Endothelial cell (in vitro differentiated cells): ENCODE measurements at places on chromosomes 1 and 21.

DNA sequence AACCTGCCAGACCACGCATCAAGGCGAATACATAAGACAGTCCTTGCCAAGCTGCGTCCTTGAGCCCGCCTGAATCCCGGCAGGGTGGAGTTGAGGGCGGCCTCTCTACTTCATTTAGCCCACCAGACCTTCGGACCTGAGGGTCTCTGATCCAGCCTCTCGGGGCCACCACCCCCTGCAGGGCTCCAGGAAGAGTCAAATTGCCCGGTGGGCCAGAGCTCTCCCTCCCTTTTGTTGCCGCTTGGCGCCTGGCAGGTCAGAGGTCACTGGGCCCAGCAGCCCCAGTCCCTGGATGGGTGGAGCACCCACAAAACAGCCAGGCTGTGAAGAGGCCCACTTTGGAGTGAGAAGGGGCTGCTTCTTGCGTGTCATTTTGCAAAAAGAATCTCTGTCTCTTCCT is 9.0 kb downstream of the GNG4 start:
- no peak for DNase-seq
- no peaks in the 10 kb centered on the region for H3K36me3 ChIP-seq

DNA sequence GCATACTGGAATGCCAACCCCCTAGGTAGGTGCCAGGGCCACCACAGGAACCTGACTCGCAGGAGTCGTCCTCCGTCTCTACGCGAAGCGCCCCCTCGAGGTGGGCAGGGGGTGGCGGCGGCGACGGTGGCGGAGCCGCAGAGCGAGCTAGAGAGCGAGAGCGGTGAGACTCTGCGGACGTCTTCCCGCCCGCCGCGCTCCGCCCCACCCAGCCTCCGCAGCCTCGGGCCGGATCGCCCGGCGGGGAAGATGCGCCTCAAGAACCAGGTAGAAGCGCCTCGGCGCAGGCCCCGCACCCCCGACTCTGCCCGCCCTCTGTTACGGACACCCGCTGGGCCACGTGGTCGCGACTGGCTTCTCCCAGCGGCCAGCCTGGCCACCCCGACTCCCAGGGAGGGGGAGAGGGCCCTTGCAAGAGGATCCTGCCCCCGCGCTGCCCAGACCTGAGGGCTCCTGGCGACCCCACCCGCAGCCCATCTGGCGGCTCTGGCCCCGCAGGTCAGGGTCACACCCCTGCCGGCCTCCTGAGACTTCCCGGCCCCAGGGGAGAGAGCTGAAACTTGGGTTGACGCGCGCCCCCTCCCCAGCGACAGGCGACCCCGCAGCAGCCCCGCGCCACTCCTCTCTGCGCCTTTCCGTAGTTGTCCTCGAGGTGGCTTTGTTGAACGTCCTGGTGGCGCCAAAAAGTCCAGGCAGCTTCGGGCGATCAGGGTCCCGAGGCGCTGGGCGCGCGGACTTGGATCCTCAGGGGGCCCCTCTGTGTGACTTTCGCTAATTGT is 24.4 kb upstream of the AGBL4 start:
- no peak overlapping the region for H3K27ac ChIP-seq
- H3K4me1 ChIP-seq, result peaks cover 9% of the 10 kb centered on the region
- DNase-seq, result peak; percentile 76
- peaks cover 6% of the 10 kb centered on the region for H3K27me3 ChIP-seq

GRCh38 chr1:1665815-1666251 is 7.0 kb upstream of the CDK11B start:
- H3K27me3 ChIP-seq, result peaks cover 3% of the 10 kb centered on the region
- DNase-seq, result peak; percentile 73
- H3K27ac ChIP-seq, result no peak overlapping the region
- no peak overlapping the region for H3K4me3 ChIP-seq

GRCh38 chr1:114509596-114510273 is 1.3 kb downstream of the TRIM33 start:
- H3K4me3 ChIP-seq, result peak overlapping the region; percentile 95
- H3K27me3 ChIP-seq, result peaks cover 8% of the 10 kb centered on the region
- H3K27ac ChIP-seq, result peak overlapping the region; percentile 82
- H3K36me3 ChIP-seq, result peaks cover 12% of the 10 kb centered on the region
- DNase-seq, result no peak

GRCh38 chr1:17671741-17672140 is 83.4 kb upstream of the ACTL8 start:
- H3K36me3 ChIP-seq, result no peaks in the 10 kb centered on the region
- H3K4me1 ChIP-seq, result no peaks in the 10 kb centered on the region
- H3K27ac ChIP-seq, result no peak overlapping the region
- peaks cover 9% of the 10 kb centered on the region for H3K27me3 ChIP-seq
- H3K4me3 ChIP-seq, result no peak overlapping the region

DNA sequence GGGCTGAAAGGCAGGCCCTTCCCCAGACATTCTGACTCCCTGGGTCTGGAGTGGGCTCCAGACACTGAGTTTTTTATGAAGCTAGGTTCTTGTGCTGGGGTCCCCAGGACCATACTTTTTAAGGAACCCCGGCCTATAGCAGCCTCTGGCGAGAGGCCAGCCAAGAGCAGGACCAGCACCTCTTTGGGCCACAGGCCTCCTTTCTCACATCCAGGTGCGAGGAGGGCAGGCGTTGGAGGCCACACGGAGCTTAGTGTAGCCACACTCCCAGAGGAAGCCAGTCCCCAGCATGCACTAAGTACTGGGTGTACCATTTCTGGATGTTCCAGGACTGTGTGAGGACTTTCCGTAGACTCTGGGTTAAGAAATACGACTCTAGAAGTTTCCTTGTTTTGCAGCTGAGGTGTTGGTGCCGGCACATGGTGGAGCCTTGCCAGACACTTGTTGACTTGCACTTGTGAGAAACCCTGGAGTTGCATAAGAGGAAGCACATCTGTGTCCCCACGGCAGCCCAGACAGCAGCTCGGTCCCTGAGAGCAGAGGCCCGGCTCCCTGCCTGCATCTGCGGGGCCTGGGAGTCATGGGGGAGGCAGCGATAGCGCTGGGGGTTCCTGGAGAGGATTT is 122.2 kb upstream of the VAMP3 start:
- H3K4me3 ChIP-seq, result no peak overlapping the region
- no peaks in the 10 kb centered on the region for H3K4me1 ChIP-seq
- no peak overlapping the region for H3K27ac ChIP-seq

GRCh38 chr1:50343323-50343722 is 79.9 kb downstream of the DMRTA2 start:
- no peaks in the 10 kb centered on the region for H3K36me3 ChIP-seq
- no peak for DNase-seq
- peaks cover 4% of the 10 kb centered on the region for H3K27me3 ChIP-seq

- H3K27me3 ChIP-seq, result no peaks in the 10 kb centered on the region
- H3K4me1 ChIP-seq, result no peaks in the 10 kb centered on the region
- no peak overlapping the region for H3K27ac ChIP-seq
- H3K36me3 ChIP-seq, result peaks cover 10% of the 10 kb centered on the region
Observed at GRCh38 chr1:26189751-26190275, 589 bp upstream of the CATSPER4 start.

DNA sequence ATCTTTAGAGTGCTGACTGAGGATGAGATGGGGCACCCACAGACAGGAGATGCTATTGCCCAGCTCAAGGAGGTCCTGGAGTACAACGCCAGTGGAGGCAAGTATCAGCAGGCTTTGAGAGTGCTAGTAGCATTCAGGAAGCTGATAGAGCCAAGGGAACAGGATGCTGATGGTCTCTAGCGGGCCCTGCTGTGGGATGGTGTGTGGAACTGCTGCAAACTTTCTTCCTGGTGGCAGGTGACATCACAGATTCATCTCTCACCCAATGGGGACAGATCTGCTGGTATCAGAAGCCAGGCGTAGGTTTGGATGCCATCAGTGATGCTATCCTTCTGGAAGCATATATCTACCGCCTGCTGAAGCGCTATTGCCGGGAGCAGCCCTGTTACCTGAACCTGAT is 609.8 kb upstream of the NCAM2 start:
- no peak overlapping the region for H3K4me3 ChIP-seq
- H3K4me1 ChIP-seq, result no peaks in the 10 kb centered on the region
- no peak overlapping the region for H3K27ac ChIP-seq
- no peaks in the 10 kb centered on the region for H3K27me3 ChIP-seq
- H3K36me3 ChIP-seq, result no peaks in the 10 kb centered on the region

DNA sequence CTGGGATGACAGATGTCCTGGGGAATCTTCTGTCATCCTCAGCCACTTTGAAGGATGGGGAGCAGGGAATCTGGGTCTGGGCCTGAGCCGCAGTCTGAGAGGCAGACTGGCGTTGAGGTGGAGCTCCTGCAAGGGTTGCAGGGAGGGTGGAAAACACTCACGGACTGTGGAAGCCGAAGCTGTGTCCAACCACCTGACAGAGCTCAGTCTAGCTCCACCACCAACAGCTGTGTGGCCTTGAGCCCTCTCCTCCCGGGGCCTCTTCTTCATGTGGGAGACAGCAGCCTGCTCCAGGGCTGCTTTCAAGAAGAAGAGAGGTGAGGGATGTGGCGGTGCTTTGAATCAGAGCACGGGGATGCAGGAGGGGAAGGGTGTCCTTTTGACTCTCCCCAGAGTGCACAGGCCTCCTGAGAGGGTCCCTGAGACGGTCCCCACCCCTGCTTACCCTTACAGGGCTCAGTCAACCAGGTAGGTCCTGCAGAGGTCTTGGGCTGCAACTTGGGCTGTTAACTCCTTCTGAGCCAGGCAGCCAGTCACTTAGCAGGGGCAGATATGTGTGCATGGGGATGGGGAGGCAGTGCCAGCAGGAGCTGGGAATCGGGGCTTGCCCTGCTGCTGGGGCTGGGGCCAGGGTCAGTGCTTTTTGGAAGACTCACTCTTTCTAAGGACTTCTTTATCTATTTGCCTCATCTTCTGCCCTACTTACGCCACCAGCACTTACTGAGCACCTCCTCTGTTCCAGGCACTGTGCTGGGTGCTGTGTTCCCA is 216.3 kb downstream of the PTPRU start:
- no peak overlapping the region for H3K27ac ChIP-seq
- no peak for DNase-seq
- no peaks in the 10 kb centered on the region for H3K36me3 ChIP-seq
- peaks cover 2% of the 10 kb centered on the region for H3K4me1 ChIP-seq
- peaks cover 9% of the 10 kb centered on the region for H3K27me3 ChIP-seq

GRCh38 chr1:50066806-50067205 is 41.9 kb upstream of the ELAVL4 start:
- no peaks in the 10 kb centered on the region for H3K27me3 ChIP-seq
- H3K4me1 ChIP-seq, result no peaks in the 10 kb centered on the region
- DNase-seq, result no peak
- H3K27ac ChIP-seq, result no peak overlapping the region
- no peak overlapping the region for H3K4me3 ChIP-seq
- H3K36me3 ChIP-seq, result no peaks in the 10 kb centered on the region

DNA sequence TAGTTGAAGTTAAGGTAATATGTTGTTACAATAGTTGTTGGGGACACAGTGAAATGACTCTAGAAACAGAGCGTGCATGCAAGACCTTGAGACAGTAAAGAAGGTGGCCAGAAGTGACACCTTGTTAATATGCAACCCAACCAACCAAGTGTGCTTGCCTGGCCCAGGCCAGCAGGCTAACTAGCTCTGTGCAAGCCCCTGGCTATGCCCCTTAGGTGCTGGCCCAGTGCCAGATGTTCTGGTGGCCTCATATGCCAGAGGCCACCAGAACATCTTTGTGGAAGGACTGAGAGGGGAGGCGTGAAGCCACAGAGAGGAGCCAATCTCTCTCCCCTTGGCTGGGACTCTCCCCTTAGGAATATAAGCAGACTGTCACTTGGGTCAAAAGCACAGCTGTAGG is 111.2 kb upstream of the JUN start:
- H3K4me1 ChIP-seq, result peaks cover 53% of the 10 kb centered on the region
- H3K27ac ChIP-seq, result no peak overlapping the region
- no peak for DNase-seq
- no peaks in the 10 kb centered on the region for H3K36me3 ChIP-seq
- H3K27me3 ChIP-seq, result no peaks in the 10 kb centered on the region
- H3K4me3 ChIP-seq, result no peak overlapping the region

GRCh38 chr1:229033480-229033879 is 237.4 kb upstream of the RAB4A start:
- H3K36me3 ChIP-seq, result no peaks in the 10 kb centered on the region
- H3K27me3 ChIP-seq, result peaks cover 2% of the 10 kb centered on the region
- peaks cover 21% of the 10 kb centered on the region for H3K4me1 ChIP-seq
- DNase-seq, result no peak
- H3K4me3 ChIP-seq, result no peak overlapping the region

DNA sequence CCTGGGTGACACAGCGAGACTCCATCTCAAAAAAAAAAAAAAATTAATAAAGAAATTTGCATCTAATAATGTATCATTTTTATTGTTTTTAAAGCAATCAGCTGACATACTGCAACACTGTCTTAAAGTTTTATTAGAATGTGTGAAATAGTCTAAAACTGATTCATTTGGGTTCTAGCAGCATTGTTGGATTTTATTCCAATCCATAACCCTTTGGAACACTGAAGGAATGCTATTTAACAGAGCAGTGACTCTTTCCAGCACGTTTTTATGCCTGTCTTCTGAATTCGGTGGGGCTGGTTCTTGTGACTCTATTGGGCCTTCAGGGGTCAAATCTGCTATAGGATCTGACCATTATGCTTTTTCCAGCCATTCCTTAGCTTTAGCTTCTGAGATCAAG is 18.2 kb upstream of the FMO4 start:
- no peaks in the 10 kb centered on the region for H3K36me3 ChIP-seq
- H3K4me3 ChIP-seq, result no peak overlapping the region
- H3K27ac ChIP-seq, result no peak overlapping the region
- H3K4me1 ChIP-seq, result peaks cover 25% of the 10 kb centered on the region
- DNase-seq, result no peak
- no peaks in the 10 kb centered on the region for H3K27me3 ChIP-seq

DNA sequence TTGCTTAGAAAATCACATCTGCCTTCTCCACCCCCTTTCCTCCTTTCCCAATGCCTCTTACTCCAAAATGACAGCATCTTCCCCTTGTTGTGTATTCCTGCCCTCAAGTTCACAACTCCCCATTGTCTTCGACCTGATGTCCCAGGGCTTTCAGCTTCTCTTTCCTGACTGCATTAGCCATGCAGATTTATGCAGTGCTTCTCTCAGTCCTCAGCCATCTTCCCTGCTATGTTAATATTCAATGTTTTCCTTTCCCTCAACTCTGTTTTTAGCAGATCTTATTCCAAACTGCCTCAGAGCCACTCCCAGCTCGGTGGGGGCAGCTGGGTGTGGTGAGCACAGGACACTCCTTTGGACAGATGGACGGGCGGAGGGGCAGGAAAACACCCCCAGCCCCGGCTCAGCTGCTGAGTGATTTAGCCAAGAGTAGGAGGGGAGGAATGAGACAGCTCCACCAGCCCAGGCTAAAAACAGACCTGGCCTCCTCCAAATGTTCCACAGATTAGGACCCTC is 71.0 kb downstream of the CD2 start:
- peak overlapping the region; percentile 2 for H3K27ac ChIP-seq
- H3K4me1 ChIP-seq, result peaks cover 24% of the 10 kb centered on the region
- H3K4me3 ChIP-seq, result no peak overlapping the region
- peaks cover 2% of the 10 kb centered on the region for H3K27me3 ChIP-seq
- no peaks in the 10 kb centered on the region for H3K36me3 ChIP-seq

GRCh38 chr1:67759066-67759465 is 74.1 kb downstream of the GADD45A start:
- no peak overlapping the region for H3K27ac ChIP-seq
- H3K4me3 ChIP-seq, result no peak overlapping the region
- no peaks in the 10 kb centered on the region for H3K36me3 ChIP-seq
- H3K4me1 ChIP-seq, result peaks cover 14% of the 10 kb centered on the region
- H3K27me3 ChIP-seq, result peaks cover 6% of the 10 kb centered on the region

- H3K36me3 ChIP-seq, result peaks cover 33% of the 10 kb centered on the region
- no peak overlapping the region for H3K27ac ChIP-seq
- H3K4me3 ChIP-seq, result no peak overlapping the region
- H3K27me3 ChIP-seq, result peaks cover 2% of the 10 kb centered on the region
Observed at GRCh38 chr1:160328184-160328583, 14.9 kb downstream of the COPA start.
